Inflammatory macrophage (primary cell): ENCODE measurements at places on chromosomes 13 and 19.

DNA sequence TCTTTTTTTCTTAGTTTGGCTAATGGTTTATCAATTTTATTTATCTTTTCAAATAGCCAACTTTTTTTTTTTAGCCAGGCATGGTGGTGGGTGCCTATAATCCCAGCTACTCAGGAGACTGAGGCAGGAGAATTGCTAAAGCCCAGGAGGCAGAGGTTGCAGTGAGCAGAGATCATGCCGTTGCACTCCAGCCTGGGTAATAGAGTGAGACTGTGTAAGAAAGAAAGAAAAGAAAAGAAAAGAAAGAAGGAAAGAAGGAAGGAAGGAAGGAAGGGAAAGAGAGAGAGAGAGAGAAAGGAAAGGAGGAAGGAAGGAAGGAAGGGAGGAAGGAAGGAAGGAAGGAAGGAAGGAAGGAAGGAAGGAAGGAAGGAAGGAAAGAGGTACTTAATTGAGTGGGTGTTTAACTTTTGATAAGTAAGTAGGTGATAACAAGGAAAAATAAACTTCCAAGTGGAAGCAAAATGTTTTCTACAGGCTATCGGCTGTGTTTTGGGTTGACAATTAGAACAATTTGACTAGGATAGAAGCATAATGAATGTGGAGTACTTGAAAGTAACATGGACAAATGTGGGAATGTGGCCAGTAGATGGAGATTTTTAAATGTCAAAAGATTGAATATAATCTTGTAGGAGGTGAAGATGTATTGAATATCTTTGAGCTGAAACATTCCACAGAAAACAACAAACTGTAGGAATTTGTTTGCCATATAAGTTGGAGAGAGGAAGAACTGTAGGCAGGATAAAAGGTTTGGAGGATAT is 62.8 kb upstream of the MYO16 start:
- DNase-seq = no peak

DNA sequence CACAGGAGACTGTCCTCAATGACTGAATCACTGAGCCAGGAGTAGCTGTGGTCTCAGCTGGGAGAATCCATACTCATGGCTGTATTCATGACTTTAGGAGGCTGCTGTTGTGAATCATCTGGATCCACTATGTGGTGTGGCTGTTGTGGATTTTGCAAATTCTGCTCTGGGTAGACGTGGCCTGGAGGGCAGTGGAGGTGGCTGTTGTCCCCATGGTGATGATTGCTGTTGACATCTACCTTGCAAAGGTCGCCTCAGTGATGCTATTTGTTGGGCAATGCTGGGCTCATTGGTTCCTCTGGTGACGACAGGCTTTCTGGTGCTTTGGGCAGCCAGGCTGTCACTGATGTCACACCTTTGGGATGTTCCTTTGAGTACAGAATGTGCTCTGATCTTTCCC is 23.9 kb downstream of the MUC16 start:
- no peak for DNase-seq

- DNase-seq = no peak
Measured at GRCh38 chr19:6236310-6237291, 43.2 kb downstream of the MLLT1 start.

GRCh38 chr13:52651897-52652195 is 790 bp upstream of the SUGT1 start:
- no peak for DNase-seq

DNA sequence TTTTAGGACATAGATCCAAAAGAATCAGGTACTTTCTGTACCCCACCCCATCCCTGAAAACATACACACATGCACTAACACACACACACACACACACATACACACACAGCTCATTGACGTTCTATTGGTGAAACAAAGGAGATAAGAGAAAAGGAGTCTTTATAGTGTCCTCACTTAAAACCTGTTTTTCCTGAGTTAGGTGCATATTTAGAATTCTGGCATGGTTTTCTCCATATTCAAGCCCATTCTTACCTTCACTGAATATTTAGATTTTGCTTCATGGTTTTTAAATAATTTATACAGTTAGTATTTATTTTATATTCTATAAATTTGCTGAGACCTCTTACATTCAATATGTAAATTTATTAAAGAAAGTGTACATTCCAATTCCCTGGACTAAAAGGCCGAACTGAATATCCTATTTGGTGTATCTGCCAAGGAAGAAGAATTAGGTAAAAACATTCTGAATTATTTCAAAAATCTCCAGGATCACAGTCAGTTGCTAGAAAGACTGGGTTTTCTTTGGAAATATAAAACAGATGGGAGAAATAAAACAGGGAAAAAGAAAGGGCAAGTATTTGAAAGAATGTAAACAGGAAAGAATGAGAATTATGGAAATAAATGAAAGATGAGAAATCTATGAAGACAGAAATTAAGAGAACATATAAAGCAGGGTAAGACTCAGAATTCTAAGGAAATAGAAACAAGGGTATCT is 556.2 kb downstream of the KCTD12 start:
- DNase-seq = no peak

- DNase-seq = no peak
Measured at GRCh38 chr13:86870444-86870843, 800.7 kb upstream of the SLITRK5 start.

DNA sequence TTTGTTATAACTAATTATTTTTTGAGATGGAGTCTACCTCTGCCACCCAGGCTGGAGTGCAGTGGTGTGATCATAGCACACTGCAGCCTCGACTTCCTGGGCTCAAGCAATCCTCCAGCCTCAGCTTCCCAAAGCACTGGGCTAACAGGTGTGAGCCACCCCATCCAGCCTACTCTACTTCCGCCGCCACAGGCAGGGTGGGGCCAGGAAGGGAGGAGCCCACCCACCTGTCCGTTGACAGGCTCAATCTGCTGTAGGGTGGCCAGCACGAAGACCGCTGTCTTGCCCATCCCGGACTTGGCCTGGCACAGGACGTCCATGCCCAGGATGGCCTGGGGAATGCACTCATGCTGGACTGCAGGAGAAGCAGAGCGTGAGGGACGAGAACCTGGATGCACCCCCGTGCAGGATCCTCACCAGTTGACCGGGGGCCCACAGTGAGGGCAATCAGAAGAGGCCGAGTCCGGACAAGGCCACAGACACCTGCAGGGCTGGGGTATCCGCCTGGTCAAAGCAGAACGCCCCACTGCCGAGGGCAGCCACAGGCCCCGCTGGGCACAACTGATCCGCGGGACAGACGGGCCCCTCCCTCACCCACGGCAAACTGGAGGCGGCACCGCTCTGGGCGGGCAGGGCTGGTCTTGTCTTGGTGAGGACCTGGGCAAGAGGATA is 6.7 kb downstream of the DDX39A start:
- DNase-seq = no peak

- DNase-seq = peak; percentile 30
Measured at GRCh38 chr19:44607049-44607448, 6.3 kb upstream of the IGSF23 start.
